ENCODE measurements at places on chromosomes 4 and X.

DNA sequence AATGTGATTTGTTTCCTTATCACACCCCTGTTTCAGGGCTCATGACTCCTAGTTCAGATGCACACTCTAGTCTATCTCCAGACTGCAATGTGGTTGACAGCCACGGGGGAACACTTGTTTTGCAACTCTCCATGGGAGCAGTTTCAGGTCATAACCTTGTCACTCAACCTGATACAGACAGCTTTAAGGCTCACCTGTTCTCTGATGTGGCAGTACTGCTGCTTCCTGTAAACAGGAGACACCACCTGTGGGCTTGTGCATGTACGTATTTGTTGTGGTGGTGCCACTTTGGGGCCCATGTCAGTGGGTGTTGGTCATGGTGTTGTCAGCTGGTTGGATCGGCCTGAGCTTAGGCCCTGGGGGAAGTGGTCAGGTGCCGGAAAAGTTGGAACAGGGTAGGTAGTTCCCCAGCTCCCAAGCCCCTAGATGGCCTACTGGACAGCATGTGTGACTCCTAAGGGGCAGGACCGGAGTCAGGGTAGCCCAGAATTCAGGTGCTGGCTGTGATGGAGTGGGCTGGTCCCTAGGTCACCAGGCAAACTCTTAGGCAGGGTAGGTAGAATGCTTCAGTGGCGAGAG, 46.2 kb downstream of the FAM9B start:
- DNase-seq, result no peak

- peak; percentile 57 for DNase-seq
Measured at GRCh38 chr4:158856852-158857251, 88.0 kb downstream of the FNIP2 start.

DNA sequence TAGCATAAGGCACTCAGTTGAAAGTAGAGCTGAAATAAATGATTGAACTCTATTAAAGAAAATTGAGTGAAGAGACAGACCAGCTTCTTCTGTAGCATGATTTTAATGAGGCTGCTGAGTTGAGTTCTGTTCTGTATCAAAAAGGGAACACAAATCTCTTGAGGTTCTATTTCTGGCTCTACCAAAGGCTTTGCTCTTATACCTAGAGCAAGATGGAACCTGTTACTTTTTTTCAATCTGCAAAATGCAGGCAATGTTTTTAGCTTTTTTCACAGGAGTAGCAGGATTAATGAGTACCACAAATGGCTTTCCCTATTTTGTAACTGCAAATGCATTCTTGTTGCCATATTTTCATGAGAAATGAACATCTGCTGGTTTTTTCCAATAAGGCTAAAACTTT, 4.2 kb upstream of the ERVMER34-1 start:
- no peak for DNase-seq

GRCh38 chrX:154806837-154807501, 1.7 kb upstream of the MPP1 start:
- no peak for DNase-seq

- no peak for DNase-seq
Measured at GRCh38 chr4:102809190-102809589, 18.2 kb downstream of the UBE2D3 start.

DNA sequence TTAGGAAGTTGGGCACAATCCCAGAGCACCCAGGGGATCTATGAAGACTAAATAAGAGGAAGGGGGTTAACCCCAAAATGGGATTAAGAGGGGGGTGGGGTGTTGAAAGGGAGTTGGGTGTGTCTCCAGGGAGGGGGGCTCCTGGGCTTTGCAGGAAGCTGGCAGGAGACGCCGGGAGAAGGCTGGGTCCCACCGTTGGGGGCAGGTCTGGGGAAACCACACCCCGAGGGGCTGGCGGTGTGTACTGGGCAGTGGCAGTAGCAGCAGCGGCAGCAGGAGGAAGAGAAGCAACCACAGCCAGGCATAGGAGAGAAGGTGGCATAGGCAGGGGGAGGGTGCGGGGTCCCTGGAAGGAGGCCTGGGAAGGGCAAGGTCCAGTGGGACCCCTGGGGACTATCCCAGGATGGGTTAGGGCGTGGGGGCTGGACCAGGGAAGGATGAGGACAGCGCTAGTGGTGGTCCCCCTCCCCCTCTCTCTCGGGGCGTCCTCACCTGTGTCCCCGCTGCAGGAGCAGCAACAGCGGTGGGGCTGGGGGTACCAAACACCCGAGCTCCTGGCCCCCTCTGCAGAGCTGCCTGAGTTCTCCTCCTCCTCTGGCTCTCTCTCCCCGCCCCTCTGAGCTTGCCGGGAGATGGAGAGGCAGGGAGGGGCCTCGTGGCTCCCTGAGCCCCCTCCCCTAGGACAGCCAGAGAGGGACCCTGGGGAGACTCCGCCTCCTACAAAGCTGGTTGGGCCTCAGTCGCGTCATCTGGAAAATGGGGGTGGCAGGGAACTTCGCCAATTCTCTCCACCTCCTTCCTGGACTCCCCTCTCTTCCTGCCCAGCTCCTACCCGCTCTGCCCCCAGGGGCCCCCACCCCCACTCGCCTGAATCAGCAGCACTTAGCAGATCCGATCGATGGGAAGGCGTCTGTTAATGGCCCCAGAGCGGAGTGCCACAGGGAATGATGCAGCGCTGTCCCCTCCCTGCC, at the start of gene KCND1:
Gene KCND1 (minus strand): TSS at position 596 of the 971 bp plus-strand sequence. CDS start 1,573 bp downstream, outside the sequence.
- peak; percentile 37 for DNase-seq

- DNase-seq, result no peak
Measured at GRCh38 chr4:126564283-126564854, 1068.4 kb upstream of the INTU start.

DNA sequence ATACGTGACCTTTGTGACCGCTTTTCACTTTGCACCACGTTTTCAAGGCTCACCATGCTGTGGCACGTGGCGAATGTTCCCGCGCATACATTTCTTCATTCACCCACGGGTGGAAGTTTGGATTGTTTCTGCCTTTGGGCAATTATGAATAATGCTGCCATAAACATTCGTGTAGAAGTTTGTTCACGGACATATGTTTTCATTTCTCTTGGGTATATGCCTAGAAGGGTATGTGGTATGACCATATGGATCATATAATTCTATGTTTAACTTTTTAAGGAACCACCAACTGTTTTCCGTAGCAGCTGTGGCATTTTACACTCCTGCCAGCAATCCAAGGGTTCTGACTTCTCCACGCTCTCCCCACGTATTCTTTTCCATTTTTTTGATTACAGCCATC, 60.9 kb upstream of the MXD4 start:
- peak; percentile 48 for DNase-seq

DNA sequence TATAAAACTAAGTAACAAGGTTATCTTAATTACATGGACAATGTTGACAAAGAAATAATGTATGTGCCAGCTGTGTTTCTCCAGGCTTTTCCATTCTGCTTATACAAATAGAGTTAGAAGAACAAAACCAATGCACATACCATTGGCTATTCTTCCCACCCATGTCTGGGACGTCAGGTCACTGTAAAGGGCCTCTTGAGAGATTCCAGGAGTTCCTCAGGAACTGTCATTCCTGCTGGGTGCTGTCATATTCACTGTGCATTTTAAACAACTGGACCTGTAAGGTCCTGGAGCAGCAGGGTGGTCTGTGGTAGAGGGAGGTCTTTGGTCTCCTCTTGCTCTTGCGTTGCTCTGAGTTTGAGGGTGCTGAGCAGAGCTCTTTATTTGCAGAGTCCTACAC, 74.6 kb upstream of the AP1S2 start:
- DNase-seq, result no peak

- no peak for DNase-seq
Measured at GRCh38 chrX:152445926-152446325, 5.2 kb downstream of the GABRA3 start.

DNA sequence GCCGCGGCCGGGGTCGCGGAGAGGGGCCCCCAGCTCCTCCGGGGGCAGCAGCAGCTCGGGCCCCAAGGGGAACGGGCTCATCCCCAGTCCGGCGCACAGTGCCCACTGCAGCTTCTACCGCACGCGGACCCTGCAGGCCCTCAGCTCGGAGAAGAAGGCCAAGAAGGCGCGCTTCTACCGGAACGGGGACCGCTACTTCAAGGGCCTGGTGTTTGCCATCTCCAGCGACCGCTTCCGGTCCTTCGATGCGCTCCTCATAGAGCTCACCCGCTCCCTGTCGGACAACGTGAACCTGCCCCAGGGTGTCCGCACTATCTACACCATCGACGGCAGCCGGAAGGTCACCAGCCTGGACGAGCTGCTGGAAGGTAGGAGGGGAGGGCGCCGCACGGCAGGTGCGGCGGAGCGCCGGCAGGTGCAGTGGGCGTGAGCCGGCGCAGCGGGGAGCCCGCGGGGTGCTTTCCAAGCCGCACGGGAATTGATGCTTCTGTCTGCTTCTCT, 886 bp downstream of the DCLK2 start:
- peak; percentile 38 for DNase-seq

- DNase-seq, result no peak
Measured at GRCh38 chr4:111323916-111324315, 701.0 kb upstream of the PITX2 start.

GRCh38 chrX:134338527-134338926, 101.5 kb downstream of the CCDC160 start:
- no peak for DNase-seq

DNA sequence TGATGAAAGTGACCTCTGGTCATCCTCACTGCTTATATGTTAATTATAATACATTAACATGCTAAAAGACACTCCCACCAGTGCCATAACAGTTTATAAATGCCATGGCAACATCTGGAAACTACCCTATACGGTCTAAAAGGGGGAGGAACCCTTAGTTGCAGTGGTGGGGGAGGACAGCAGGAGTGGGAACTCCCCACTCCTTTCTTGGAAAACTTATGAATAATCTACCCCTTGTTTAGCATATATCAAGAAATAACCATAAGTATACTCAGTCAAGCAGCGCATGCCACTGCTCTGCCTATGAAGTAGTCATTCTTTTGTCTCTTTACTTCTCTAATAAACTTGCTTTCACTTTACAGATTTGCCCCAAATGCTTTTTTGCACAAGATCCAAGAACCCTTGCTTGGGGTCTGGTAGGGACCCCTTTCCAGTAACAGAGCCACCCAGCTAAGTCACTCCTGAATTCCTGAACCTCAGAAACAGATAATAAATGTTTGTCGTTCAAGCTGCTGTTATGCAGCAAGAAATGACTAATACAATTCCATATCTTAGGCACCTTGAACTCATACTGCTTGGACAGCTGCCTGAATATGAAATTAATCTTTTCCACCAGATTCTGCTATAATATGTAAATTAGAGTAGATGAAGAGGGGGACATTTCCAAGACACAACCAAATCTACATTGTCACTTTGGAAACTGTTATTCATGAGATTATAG, 14.4 kb upstream of the REPS2 start:
- DNase-seq, result no peak

GRCh38 chr4:10703156-10703555, 18.6 kb upstream of the CLNK start:
- no peak for DNase-seq

DNA sequence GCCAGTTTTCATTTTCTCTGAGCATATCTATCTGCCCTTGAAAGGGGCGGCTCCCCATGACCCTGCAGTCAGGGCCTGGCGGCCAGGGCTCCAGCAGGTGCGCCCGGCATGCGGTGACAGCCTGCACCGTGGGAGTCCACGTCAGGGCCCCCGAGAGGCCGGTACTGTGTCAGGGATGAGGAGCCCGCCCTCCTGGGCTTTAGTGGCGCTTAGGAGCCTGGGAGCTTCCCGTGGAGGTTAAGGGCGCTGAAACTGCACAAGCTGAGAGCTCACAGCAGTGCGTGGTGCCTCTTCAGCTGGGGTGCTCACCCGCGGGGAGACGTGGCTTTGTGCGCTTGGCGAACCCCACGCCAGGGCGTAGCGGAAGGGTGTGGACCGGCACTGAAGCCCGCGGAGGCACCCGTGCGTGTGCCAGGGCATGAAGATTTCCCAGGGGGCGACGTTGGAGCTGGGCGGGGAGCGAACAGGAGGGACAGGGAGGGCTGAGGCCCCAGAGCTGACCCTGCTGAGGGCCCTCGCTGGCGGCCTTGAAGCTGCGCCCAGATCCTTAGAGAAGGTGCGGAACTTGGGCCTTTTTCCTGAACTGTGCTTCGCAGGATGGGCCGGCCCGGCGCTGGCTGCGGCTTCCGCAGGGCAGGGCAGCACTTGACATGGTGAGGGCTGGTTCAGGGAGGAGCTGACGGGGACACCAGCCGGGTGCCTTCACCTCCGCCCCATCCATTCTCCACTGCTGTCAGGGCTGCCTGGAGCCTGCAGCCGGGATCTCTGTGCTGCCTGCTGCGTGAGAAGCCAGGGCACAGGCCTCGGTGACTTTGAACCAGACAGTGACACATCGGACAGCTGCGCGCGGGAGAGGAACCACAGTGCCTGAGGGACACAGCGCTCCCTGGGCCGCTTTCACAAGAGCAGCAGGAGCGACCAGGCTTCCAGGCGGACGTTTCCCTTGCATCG, 32.9 kb downstream of the HTT-AS start:
- DNase-seq, result peak; percentile 70

All from HFFc6 (cell line).